ENCODE measurements at places on chromosomes 2 and 18. TPM values are rescaled to one million over a fixed set of nuclear protein-coding genes. Genes with fewer than 3 reads are reported as not detected.

DNA sequence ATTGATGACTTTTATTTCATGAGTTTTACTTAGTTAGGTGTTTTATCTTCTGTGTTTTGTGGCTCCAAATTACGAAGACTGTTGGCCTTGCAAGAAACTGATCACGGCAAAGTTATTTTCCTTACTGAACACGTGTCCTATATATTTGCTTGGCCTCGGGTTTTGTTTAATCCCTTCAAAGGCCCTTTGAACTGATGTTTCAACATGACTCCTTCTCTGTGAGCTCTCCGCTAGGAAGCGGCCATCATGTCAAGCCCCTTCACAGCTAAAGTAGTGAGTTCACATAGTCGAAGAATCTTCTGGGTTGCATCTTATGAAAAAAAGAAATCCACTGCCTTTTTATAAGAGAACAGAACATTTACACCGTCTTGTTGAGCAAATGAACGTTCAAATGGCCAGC is 159.3 kb downstream of the GBX2 start:
- no peak for DNase-seq

DNA sequence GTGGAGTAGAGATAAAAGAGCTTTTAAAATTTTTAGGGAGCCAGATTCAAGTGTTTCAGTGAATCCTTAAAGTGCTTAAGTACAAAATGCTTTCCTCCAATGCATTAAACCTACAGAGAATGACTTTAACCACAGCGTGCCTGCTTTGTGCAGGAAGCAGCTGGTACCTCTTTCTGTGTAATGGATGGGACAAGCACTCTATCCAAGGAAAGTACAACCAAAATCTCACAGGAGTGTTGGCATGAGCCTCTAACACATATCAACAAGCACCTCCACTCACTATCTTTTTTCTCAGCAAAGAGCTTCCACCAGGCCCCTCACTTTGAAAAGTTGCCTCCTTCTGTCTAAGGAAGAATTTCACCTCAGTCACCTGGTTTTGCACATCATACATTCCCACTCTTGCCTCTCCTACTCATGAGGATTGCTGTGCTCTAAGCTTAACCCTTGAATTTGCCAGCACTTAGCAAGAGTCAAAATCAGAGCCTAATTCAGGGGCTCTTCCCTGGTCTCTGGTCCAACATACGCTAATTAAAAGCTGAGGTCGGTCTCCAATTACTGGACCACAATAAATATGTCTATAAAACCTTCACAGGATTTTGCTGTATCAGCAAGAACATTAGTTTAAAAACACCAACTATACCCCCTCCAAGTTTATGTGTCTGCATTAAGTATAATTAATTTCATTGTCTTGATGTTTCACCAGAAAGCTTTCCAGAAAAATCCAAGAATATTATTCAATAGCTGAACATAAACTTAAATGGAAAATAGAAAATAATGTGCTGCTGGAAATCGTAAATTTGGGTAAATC is 68.9 kb downstream of the ZNF521 start:
- DNase-seq, result no peak

DNA sequence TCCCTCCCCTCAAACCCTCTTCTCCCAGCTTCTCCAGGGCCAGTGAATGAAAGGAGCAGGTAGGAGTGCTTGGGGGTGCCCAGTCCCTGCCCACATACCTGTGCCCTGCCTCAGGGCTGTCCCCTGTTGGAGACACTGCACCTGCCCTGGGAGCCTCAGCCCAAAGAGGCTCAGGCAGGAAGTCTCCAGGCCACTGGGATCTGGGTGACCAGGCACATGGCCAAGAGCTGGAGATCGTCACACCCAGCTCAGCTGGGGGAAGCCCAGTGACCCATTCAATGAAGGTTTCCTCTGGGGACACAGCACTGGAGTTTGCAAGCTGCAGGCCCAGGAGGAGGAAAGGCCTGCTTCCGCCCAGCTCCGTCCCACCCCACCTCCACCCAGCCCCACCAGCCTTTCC is 156.4 kb downstream of the ZFP36L2 start:
- no peak for DNase-seq

DNA sequence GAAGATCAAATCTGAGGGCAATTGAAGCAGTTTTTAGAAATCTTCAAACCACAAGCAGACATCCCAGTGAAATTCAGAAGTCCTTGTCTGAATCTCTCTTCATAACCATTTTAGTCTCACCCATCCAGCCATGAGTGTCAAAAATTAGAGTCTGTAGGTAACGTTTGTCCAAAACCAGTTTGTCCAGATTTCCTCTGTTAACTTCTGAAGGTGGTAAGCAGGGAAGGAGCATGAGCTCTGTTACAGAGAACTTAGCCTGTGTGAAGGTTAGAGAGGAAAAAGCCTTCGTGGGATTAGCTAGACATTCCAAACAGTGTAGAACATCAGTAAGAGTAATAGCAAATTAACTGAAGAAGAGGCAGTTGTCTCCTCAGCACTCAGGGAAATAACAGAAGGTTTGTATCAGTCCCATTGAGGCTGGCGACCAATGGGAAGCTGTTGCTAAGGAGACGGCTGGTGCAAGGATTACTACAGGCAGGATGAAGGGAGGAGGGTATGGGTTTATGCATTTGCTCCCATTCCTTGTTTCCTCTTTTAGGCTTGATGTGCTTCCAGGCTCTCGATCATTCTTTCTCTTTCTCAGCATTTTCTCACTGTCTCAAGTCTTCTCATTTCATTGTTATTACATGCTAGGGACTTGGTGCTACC is 8.7 kb upstream of the GPR155 start:
- no peak for DNase-seq

DNA sequence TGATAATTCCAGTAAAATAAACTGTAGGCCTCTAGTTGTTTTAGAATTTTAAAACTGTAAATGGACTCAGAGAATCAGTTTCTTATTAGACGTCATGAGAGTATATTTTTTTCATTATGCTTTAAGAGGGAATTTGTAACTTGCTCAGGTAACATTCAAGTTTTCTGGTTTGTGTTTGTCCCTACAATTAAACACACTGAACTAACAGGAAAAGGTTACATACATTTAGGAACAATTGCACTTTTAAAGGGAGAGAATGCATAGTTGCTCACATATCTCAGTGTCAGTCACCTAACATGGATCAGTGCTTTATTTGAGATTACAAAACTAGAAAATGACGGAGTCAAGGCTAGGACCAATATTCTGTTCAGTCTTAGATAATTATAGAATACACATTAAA is 3.1 kb downstream of the COL3A1 start:
- DNase-seq, result no peak

DNA sequence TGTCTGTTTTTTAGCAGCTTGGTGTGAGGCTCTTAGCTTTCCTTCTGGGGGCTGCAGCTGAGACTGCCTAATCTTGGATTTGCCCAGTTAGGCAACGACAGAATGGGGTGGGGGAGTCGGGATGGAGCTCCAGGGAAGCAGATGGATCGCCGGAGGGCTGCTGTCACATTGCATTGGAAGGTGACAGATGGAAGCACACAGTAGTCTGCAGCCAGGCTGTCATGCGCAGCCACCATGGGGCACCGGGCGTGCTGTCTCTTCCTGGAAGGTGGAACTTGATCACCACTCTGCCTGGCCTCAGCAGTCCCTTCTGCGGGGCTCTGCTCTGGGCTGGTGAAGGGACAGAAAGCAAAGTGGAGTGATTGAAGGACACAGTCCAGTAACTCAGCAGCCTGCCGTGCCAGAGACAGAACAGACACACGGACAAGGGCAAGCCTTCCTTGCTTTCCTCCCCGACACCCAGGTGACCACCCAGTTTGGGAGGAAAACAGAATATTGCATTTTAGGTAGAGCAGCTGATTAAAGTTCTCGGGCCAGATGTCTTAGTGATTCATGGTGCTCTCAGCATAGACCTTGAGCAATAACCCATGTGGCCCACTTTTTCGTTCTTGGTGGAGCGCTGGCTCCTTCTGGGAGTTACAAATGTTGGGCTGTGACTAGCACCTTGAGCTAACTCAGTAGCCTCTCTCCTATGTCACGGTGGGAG is 40.9 kb downstream of the RNF144A start:
- no peak for DNase-seq

- no peak for DNase-seq
Measured at GRCh38 chr18:78323453-78324197, 656.0 kb upstream of the SALL3 start.

- no peak for DNase-seq
Measured at GRCh38 chr18:68482815-68483214, 232.1 kb downstream of the TMX3 start.

Gene CROCC2
- 0.13 TPM for polyA plus RNA-seq

GRCh38 chr2:54476852-54477251 is 20.7 kb downstream of the SPTBN1 start:
- no peak for DNase-seq

Gene RTKN
- polyA plus RNA-seq, result 79.9 TPM

Gene DES
- polyA plus RNA-seq, result 5.9 TPM

GRCh38 chr2:229235131-229235914 is 35.8 kb downstream of the PID1 start:
- DNase-seq, result no peak

GRCh38 chr18:37396971-37397720 is 168.5 kb downstream of the CELF4 start:
- DNase-seq, result no peak

DNA sequence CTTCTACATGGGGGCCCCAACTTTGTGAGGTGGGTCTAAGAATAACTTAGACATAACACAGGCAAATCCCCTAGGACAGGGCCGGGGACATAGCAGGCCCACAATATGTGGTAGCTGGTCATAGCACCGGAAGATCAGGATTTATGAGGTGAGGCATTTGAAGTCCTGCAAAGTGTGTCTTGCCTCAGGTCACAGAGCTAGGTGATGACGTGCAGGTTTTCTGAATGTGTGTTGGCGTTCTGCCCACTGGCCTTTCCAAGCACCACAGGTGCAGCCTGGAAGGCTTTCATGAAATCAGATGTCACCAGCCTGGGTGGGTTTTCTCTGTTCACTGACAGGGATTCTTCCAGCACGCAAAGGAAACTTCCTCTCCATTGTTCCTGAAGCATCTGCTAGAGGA is 119.1 kb downstream of the LRATD1 start:
- DNase-seq, result no peak

DNA sequence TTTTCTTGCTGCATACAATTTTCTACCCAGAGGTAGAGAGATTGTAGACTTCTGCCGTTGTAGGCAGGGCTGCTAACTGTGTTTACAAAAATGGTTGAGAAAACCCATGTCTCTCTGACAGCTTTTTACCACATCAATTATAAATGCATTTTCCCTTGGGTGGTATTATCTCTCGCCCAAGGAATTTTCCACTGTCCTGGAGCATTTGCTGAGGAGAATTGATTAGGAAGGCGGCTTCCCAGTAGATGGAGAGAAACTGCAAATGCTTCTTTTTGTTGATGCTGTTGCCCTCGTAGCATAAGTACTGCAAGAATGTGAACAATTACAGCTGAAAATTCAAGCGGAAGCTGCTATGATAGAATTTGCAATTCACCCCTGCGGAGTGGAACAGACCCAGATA is 1007.7 kb upstream of the KLHL29 start:
- no peak for DNase-seq

- no peak for DNase-seq
Measured at GRCh38 chr2:28997847-28998735, 17.0 kb downstream of the TOGARAM2 start.

Gene PDE1A
- polyA plus RNA-seq, result 23.3 TPM

DNA sequence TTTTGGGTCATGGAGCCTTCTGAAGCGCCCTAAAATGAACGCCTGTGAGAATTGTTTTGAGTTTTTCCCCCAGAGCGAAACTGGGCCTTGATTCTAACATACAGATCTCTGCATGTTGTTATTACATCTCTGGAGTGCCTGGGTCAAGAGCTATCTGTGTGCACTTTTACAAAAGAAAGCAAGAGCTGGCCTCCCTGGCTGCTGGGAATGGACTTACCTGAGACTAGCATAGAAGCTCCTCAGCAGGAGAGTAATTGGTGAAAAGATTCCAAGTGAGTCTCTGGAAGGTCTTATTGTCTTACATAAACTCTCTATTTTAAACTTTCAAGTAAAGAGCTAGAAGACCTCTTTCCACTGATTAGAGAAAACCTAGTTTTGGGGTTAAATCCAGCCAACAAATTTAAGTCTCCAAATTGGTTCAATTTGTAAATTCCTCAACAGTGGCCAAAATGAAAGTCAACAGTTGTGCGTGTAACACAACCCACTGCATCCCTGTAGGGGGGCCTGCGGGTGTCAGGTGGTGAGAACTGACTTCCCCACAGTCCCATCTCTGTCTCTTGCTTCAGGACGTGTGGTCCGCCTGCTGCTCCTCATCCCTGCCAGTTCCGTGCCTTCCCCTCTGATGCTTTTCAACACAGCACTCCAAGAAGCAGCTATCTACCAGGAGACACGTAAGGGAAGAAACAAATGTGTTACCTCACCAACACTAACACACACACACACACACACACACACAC is 206.1 kb downstream of the SH3BP4 start:
- no peak for DNase-seq

DNA sequence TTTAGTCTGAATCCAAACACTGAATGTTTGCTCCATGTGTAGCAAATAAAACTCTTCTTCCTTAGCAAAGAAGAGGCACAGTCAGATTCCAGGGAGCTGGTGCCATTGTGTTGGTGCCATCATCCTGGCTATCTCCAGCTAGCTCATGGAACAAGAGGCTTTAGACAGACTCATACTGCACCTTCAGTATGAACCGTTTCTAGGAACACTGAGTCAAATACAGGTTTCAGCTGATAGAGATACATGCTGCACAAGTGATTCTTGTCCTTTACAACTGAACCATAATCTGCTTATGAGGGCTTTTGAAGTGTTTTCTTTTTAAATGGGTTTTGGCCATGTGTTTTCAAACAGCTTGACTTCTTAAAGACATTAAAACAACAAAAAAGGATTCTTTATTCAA is 57.9 kb downstream of the DYNC1I2 start:
- DNase-seq, result no peak

DNA sequence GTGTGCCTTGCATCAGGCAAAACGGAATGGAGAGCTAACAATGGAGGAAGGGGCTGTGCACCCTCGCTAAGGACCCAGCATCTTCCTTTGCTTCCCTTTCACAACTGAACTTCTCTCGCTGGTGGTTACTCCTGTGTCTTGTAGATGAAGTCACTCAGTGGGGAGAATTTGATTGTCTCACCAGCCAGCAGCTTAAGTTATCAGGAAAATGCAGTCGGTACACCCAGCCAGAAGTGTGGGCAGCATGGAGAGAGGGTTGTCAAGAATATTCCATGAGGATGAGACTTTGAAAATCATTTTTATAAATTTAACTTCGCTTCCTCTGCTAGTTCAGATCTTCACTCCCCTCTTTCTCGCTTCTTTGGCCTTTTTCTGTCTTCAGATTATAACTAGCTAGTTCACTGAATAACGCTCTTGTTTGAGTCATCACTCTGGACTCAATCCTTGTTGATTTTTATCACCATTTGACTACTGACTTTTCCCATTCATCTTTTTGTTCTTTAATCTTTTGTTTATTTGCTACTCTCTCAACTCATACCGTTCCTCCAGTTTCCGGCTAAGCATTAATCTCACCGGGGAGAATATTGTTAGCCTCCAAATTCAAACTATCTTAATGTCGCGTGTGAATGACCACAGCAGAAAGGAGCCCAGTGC is 221.7 kb downstream of the CD226 start:
- DNase-seq, result no peak

- no peak for DNase-seq
Measured at GRCh38 chr2:38092196-38092902, 16.4 kb upstream of the CYP1B1 start.
